Hepatocyte (in vitro differentiated cells): ENCODE measurements at places on chromosomes 1 and 21. TPM values are rescaled to one million over a fixed set of nuclear protein-coding genes. Genes with fewer than 3 reads are reported as not detected.

ABCA4 gene
- total RNA-seq, result 0.53 and 1.0 TPM in 2 replicates

RIMKLA gene
- 1.1 and 1.4 TPM in 2 replicates for total RNA-seq

GRCh38 chr1:224381880-224382548 lies 25.3 kb downstream of the CNIH4 start:
- no peak overlapping the region for H3K27ac ChIP-seq
- no peaks in the 10 kb centered on the region for H3K27me3 ChIP-seq
- H3K36me3 ChIP-seq, result peaks cover 3% of the 10 kb centered on the region
- DNase-seq, result no peak

GRCh38 chr21:36422279-36423098 lies 37.3 kb downstream of the CHAF1B start:
- no peak overlapping the region for H3K4me3 ChIP-seq
- peaks cover 4% of the 10 kb centered on the region for H3K4me1 ChIP-seq
- no peaks in the 10 kb centered on the region for H3K36me3 ChIP-seq
- H3K27me3 ChIP-seq, result no peaks in the 10 kb centered on the region
- no peak overlapping the region for H3K27ac ChIP-seq
- DNase-seq, result peak; percentile 72

DNA sequence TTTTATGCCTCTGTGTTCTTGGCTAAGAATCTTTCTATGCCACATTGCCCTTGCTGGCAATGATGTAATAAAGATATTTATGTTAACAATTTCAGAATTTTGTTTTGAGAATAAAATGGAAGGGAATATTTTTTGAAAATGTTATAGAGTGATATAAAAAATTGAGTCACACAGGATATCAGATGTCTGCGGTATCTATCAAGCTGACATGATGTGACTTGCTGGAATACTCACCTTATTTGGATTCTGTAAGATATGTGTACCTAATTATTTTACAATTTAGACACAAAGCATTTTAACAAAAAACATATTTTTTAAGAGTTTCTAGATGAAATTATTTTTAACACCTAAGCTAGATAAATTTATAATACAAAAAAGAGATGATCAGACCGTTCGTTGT lies 660.0 kb upstream of the B3GALT2 start:
- no peaks in the 10 kb centered on the region for H3K36me3 ChIP-seq
- DNase-seq, result no peak
- no peak overlapping the region for H3K4me3 ChIP-seq
- no peak overlapping the region for H3K27ac ChIP-seq
- no peaks in the 10 kb centered on the region for H3K27me3 ChIP-seq
